Stimulated activated CD4-positive, alpha-beta T cell treated with anti-CD3 and anti-CD28 coated beads, Interleukin-15, amount 100 ng/mL, for 48 hours (primary cell): ENCODE measurements at places on chromosomes 7 and 10.

GRCh38 chr10:112858986-112859651 lies 90.9 kb upstream of the TCF7L2 start:
- no peak for DNase-seq

DNA sequence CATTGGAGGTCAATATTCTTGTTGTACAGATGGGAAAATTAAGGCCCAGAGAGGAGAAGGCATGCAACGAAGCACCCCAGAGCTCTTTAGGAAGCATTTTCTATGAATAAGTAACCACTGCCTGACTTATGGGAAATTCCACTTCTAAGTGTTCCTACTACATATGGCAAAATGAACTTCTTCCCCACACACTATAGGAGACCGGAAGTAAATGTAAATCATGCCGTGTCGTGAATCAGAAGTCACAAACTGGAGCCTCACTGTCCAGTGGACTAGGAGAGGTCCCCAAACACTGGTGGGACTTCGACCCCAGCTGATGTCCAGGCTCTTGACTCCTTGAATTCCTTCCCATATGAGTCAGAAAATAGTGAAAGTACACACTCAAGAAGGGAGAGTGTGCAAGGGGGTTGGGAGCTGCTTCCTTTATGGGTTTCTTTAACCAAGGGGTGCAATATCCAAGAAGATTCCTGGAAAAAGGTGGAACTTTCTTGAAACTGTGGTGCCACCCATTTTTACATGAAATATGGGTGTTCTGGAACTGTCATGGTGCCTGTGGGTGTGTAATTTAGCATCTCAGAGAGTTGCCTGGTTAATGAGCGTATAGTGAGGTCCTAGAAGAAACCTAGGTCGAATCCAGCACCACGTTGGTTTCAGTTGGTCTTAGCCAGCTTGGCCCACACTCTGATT lies 6.7 kb downstream of the RASSF4 start:
- no peak for DNase-seq

GRCh38 chr10:23079700-23080099 lies 15.7 kb upstream of the MSRB2 start:
- DNase-seq: no peak

GRCh38 chr7:99898023-99898357 lies 21.2 kb upstream of the OR2AE1 start:
- DNase-seq: no peak

- DNase-seq: no peak
Observed at GRCh38 chr10:24685958-24686540, 37.6 kb downstream of the ARHGAP21 start.

DNA sequence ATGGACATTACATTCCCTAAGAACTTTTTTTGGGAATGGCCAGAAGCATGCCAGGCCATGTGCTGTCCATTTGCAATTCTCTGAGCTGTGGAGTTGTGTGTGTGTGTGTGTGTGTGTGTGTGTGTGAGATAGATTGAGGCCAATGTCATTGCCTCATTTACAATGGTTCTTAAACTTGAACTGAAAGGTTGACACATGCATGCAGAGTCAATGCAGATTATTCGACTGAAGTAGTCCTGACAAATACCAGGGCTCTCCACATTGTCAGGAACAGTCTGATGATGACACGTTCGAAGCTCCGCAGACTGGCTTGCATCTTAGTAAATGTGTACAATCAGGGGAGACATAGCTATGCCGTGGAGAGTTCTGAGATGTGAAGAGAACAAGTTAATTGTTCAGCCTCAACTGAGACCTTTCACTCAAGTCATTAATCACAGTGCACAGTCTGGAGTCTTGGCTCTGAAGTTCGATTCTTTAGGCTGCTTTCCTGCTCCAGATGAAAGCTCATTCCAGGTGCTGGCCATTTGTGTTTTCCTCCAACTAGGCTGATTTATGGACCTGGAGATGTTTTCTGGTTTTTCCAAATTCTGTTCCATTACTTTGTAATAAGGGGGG lies 921.9 kb downstream of the LRMDA start:
- DNase-seq: no peak

DNA sequence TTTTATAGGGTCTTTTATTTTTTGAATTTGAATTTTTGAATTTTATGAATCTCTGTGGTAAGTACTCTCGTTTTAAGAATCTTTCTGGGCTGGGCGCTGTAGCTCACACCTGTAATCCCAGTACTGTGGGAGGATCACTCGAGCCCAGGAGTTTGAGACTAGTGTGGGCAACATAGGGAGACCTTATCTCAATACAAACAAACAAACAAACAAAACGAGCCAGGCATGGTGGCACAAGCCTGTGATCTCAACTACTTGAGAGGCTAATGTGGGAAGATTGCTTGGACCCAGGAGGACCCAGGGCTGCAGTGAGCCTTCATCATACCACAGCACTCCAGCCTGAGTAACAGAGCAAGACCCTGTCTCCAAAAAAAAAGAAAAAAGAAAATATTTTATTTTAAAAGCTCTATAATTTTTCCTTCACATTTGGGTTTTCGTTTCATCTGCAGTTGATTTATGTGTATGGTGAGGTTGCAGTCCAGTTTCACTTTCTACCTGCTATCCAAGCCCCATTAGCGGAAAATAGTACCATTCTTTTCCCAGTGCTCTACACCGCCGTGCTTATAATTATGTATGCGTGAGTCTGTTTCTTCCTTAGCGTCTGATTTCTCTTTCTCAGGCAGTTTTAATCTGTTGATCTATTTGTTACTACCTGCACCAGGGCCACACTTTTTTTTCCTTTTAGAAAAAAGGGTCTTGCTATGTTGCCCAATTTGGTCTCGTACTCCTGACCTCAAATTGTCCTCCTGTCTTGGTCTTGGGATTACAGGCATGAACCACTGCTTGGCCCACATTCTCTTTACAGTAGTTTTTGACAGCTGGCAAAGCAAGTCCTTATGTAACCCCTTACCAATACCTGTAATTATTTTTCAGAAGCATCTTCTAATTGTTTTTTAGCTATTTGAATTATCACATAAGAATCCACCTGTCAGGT lies 21.7 kb downstream of the TRIM24 start:
- DNase-seq: no peak

GRCh38 chr7:155918720-155919390 lies 106.6 kb upstream of the SHH start:
- no peak for DNase-seq

GRCh38 chr7:73504017-73504416 lies 18.1 kb downstream of the BAZ1B start:
- DNase-seq: no peak

GRCh38 chr10:132375116-132375794 lies 21.7 kb upstream of the PWWP2B start:
- DNase-seq: no peak

- DNase-seq: no peak
Observed at GRCh38 chr7:29854257-29854938, 48.1 kb downstream of the WIPF3 start.

- DNase-seq: no peak
Observed at GRCh38 chr10:10794791-10795191, 222.9 kb upstream of the CELF2 start.

- no peak for DNase-seq
Observed at GRCh38 chr10:72335394-72336258, 19.1 kb downstream of the DNAJB12 start.

GRCh38 chr10:34658934-34659333 lies 156.2 kb downstream of the PARD3 start:
- no peak for DNase-seq

GRCh38 chr7:106415433-106415832 lies 130.7 kb upstream of the NAMPT start:
- DNase-seq: no peak

- no peak for DNase-seq
Observed at GRCh38 chr7:26049081-26049480, 102.9 kb upstream of the NFE2L3 start.
